ENCODE measurements at places on chromosomes 4 and X.
A peak's percentile ranks its signal among the peaks of the same experiment; 100 is the strongest.

GRCh38 chr4:125728568-125728967 is 413.8 kb downstream of the FAT4 start:
- no peak for DNase-seq

- DNase-seq = peak; percentile 18
These were observed 42.4 kb downstream of the SLC7A11 start for GRCh38 chr4:138199568-138200235.

DNA sequence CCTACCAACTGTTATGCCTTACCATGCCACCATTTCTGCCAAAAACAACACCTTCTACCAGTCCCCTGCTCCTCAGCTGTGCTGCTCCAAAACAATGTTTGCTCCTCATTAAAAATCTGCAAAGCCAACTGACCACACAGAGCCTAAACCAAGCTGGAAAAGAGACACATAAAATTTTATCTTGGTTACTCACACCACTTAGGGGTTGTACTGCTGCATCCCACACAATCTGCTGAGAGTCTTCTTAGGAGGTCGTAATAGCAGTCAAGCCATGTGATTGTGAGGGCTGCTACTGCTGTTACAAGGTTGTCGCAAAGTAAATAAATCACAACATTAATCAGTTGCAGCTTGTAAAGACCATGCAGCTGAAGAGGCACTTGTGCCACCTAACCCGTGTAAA is 607.4 kb upstream of the FAM241A start:
- DNase-seq = no peak

- no peak for DNase-seq
These were observed 37.8 kb downstream of the SPOCK3 start for GRCh38 chr4:167196344-167197012.

DNA sequence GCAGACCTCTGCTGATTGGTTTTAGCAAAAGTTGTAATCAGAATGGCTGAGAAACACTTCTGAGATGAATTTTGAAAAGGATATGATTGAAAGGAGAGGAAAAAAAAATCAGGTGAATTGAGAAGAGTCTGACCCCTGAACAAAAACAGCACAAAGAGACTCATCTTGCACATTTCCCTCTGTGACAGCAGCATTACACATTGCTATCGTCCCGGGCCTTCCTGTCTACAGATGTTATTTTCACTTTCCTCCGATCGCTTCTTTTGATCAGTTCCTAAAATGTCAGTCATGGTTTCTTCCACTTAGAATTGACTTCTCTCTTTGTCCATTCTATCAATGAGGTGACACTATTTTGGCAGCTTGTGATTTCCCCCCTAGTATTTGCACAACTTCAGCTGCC is 262.6 kb downstream of the GPC3 start:
- no peak for DNase-seq

- DNase-seq = no peak
These were observed 11.7 kb upstream of the IL21 start for GRCh38 chr4:122632396-122633143.

- DNase-seq = no peak
These were observed 3.0 kb downstream of the TIMP1 start for GRCh38 chrX:47585273-47585672.

DNA sequence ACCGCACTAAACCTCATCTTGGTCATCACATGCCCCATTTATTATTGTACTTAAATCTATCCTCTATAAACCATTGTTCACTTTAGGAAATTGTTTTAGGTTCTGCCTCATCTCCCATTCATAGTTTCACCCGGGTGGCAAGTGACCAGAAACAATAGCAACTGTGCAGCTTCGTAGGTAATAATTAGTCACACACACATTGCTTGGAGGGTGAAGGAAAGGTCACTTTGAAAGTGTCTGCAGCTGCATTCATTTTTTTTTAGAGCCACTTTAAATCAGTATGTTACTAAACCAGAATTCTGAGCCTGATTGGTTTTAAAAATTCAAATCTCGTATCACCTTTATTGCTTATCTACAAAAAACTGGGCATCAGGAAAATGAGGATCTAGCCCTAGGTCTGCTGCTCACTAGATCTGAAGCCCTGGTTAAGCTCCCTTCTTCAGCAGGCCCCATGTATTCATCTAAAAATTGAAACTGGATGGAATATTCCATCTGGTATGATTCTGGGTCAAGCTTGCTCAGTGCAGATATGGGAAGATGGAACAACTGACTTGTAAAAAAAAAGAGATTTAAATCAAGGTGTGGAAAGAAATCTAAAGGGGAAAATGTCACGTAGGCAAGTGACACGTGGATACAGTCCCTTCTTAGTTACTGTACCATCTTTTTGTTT is 62.4 kb downstream of the LIMCH1 start:
- peak; percentile 50 for DNase-seq

DNA sequence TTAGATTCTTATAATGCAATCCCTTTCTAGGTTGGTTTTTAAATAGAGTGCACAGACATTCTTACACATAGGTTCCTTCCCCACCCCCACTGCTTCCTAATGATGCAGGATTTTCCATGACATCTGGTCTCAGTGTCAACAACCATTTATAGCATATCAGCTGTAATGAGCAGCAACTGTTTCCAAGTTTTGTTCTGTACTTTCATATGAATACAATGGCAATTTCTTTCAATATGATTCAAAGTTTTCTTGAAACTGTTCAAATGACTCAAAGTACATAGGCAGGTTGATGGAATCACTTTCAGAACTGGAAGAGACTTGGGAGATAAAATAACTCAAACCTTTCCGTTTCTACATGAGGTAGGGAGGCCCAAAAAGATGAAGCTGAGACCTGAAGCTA is 220.7 kb downstream of the CAMK2D start:
- no peak for DNase-seq

DNA sequence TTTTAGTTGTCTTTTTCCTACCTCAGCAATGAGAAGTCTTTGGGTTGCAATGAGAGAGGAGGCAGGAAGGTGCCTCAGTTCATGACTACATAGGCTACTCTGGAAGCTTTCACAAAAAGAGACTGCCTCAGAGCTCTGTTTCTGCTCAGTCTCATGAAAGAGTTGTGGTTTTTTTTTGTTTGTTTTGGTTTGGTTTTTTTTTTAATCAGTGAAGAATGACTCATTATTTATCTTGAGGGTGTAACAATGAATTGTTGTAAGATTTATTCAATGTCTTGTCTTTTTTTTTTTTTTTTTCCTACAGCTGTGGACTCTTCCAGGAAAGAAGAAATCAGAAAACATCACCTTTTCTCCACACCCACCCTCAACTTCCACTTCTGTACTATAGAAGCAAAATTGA is 67.5 kb upstream of the CXCL13 start:
- DNase-seq = no peak

DNA sequence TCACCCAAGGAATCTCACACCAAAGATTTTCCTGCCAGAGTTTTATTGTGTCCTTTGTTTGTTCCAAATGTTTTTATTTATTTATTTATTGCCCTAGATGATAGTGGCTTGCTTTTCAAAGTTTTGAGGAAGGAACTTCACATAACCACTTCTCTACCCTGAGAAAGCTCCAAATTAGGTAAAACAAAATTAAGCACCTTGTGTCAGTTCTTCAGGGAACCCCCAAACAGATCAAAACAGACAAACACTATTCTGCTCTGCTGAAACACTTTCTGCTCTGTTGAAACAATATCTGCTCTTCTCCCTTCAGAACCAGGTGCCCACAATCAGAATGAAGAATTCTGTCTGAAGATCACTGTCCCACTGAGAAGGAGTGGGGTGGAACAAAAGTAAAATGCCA is 16.5 kb upstream of the CYBB start:
- no peak for DNase-seq

DNA sequence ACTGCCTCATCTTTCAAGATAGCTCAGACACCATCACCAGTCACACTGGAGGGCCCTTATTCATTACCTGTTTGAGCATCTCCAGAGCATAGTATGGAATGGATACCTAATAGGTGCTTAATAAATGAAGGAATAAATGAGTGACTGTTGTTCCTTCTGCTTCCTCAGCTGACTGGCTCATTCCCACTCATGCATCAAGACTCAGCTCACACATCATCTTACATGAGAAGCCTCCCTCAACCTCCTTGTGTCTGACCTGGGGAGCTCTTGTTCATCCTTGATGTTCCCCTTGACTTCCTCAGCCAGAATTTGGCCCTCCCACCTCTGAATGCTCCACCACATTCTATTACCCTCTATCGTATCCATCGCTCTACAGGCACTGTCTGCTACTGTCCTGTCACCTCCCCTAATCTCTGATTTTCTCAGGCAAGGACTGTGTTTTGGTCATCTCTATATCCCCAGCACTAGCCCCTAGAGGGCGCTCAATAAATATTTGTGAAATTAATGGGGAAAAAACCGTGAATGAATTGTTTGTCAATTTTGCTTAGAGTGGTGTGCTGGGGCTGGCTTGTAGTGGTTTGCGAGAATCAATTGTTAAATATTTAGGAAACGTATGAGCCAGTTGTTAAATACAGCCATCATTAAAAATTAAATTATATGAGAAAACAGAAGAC is 88.3 kb downstream of the NHSL2 start:
- DNase-seq = no peak

DNA sequence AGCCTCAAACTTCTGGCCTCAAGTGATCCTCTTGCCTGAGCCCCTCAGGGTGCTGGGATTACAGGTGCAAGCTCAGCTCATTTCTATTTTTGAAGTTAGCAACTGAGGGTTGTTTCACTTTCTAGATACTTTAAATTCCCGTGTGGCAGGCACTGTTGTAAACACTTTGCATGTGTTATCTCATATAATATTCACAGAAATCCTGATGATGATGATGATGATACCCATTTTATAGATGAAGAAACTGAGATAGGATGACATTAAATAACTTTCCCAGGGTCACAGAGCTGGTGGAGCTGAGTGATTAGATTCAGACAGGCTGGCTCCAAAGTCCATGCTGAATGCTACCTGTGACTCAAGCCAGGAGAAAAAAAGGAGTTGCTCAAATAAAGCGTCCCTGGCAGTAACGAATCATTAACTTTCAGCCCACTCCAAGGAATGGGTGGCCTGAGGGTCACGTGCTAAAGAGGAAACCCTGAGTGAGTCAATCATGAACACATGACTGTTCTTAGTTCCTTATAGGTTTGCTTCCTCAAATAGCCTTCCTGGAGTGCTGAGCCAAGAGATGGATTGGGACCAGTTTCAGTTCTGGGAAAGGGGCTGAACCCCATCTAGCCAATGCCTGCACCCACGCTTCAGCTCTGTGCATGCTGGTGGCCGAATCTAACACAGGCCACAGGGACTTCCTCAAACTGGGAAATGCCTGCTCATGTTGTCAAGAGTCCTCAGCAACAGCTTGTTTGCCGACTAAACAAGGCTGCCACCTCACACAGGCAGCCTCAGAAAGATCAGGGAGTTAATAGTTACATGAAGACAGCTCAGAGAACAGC is 52.8 kb downstream of the RBM47 start:
- peak; percentile 71 for DNase-seq

DNA sequence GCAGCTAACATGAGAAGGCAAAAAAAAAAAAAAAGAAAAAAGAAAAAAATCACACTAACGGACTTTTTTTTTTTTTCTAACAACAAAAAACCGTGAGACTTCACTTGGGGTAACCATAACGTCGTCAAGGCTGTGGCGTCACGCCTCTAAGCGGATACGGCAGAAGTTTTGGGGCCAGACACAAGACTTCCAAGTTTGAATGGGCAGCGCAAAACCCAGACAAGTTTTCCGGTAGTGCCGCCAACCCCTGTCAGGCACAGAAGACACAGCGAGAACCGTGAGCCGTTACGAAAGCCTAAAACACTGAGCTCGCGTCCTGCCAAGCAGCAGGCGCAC is 556 bp upstream of the SMARCA5 start:
- no peak for DNase-seq

- no peak for DNase-seq
These were observed 34.4 kb downstream of the TMSB4X start for GRCh38 chrX:13009273-13009672.

GRCh38 chr4:89307446-89308160 is at the start of gene GPRIN3:
TSS of gene GPRIN3 (minus strand) at chr4:89307800. CDS start at chr4:89250110, 57,690 bp downstream.
- no peak for DNase-seq

DNA sequence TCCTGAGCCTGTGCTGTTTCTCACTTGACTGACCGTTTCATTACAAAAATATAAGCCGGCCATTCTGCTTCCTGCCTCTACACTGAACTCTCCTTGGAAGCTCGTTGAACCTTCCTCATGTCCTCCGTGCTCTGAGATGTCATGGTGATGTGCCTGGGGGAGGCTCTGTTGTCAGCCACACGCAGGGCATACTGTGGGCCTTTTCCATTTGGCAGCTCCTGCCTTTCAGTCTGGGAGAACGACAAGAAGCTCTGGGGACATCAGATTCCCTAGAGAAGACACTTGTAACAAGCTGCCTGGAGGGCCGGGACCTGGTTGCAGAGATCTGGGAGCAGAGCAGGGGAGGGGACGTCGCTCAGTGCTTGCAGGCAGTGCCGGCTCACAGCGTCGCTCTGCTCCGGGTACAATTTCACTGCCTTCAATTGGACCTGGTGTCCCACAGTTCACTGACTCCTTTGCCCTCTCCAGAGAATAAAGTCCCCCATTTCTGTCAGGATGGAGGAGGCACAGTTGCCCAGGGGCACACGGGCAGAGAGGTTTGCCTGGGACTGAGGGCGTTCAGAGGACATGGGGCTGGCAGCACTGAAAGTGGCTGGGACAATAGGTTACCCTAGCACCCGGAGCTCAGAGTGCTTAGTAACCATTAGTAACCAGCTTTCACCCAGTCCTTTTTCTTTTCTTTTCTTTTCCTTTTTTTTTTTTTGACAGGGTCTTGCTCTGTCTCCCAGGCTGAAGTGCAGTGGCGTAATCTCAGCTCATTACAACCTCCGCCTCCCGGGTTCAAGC is 19.1 kb upstream of the MECP2 start:
- DNase-seq = no peak

DNA sequence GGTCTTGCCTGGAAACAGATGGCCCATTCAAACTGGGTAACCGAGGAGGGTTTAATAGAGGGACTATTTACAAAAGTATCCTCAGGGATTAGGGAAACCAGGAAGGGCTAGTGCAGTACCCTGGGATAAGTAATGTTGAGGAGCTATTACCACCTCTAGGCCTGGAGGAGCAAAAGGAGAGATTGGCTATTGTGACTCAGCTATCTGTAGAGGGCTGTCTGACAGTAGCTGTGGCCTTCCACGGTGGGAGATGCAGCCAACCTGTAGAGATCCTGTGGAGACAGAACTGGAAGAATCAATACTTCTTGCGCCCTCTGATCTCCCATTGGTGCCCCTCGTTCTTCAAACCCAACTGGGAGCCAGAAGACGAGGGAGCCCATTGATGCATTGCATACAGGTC is 34.1 kb upstream of the RPS6KA3 start:
- no peak for DNase-seq

All from right renal pelvis (tissue), 4 donors.